ENCODE measurements at places on chromosomes 3 and 15. TPM values are rescaled to one million over a fixed set of nuclear protein-coding genes. Genes with fewer than 3 reads are reported as not detected.

SNRPA1 gene
- 25.0 TPM for total RNA-seq

DNA sequence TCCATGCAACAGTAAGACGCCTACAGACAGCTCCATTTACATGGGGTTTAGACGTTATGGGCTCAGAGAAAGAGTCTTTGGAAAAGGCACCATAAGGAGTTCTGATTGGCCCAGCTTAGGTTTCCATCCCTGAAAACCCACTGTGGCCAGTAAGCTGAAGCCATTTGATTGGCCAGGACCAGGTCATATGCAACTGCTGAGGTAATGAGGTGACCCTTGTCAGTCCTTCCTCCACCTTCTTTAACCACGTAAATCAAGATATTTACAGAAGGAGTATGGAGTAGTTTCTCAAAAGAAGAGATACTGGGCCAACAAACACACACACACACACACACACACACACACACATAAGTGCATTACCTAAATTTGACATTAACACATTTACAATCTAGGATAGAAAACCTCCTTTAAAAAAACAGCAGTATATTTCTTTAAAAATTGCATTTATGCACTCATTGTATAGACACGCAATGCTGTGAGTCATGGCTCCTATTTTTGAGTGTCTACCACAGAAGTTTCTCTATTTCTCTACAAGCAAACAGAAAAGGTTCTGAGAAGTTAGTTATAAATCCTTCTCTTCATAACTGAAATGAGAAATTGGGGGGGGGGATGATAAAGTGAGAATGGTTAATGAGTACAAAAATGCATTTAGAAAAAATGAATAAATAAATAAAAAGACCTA, 16.3 kb upstream of the MB21D2 start:
- DNase-seq: no peak
- no peak overlapping the region for H3K4me3 ChIP-seq
- H3K36me3 ChIP-seq: no peaks in the 10 kb centered on the region
- no peaks in the 10 kb centered on the region for H3K27me3 ChIP-seq
- H3K4me1 ChIP-seq: peaks cover under 1% of the 10 kb centered on the region

DNA sequence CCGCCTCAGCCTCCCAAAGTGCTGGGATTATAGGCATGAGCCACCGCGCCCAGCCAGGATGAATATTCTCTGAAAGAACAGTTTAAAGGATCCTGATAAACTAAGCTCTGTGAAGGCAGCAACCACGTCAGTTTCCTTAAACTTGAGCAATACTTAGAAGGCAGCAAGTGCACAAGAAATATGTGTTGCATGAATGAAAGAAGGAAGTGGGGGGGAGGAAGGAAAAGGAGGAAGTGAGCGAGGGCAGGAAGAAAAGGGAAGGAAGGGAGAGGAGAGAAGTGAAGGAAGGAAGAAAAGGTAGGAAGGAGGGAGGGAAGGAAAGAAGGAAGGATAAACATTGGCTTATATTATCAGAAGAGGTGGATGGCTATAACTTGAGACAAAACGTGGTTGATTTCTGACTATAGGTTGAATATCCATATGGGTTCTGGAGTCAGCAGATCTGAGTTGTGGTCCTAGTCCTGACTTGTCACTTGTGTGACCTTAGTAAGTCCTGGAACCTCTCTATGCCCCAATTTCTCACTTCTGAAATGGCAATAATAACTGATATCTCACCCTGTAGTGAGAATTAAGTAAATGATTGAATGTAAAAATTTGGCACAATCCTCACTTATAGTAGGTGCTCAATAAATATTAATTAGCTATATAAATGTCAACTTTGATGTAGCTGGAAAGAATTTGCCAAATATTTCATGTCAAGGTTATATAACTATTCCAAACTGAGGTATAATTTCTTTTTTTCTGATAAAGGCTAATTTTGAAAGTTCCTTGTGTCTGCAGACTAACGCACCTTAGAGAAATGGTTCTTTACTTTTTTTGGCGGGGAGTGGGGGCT, 12.0 kb upstream of the SEMA4B start:
- H3K36me3 ChIP-seq: no peaks in the 10 kb centered on the region
- H3K27me3 ChIP-seq: no peaks in the 10 kb centered on the region
- H3K27ac ChIP-seq: peak overlapping the region; percentile 71
- no peak overlapping the region for H3K4me3 ChIP-seq
- no peak for DNase-seq

DNA sequence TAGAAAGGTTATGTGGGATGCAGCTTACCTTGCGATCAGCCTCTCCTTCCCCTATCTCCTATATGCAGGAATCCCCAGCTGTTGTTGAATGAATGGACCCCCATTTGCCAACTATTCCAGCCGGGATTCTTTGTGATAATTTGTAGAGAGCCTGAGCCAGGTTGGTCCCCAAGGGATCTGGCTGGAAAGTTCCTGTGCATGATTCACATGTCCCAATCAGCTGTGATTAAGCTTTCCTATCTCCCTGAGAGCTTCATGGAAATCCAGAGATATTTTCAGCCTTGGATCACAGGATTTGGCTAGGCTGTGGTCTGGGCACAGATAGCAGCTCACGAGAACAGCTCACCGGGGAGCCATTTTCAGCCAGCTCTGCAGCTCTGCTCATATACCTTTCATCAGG, 76.7 kb downstream of the ARNT2 start:
- no peak overlapping the region for H3K27ac ChIP-seq
- no peaks in the 10 kb centered on the region for H3K36me3 ChIP-seq

DNA sequence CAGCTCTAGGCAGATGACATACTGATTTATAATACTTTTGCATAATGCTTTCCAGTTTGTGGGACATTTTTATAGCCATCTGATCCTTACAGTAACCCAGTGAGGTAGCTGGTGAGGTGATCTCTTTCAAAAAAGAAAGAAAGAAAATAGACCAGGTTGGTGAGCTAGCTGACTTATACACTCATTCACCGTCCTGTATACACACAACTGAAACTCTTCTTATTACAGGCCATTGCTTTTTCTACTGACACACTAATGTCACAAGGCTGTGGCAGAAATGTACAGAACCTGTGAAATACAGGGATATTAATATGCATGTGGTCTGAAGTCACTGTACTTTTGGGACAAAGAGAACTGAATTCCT, 150.2 kb upstream of the BHLHE40 start:
- H3K27ac ChIP-seq: no peak overlapping the region
- no peak overlapping the region for H3K4me3 ChIP-seq
- H3K36me3 ChIP-seq: no peaks in the 10 kb centered on the region
- H3K4me1 ChIP-seq: no peaks in the 10 kb centered on the region

AHSG gene
- total RNA-seq: 1,905 TPM

GRCh38 chr3:110015231-110015963, 678.1 kb upstream of the DPPA4 start:
- H3K4me1 ChIP-seq: no peaks in the 10 kb centered on the region
- no peaks in the 10 kb centered on the region for H3K36me3 ChIP-seq
- no peak for DNase-seq
- no peak overlapping the region for H3K27ac ChIP-seq

- peak; percentile 71 for DNase-seq
- no peaks in the 10 kb centered on the region for H3K36me3 ChIP-seq
- H3K4me1 ChIP-seq: peaks cover 7% of the 10 kb centered on the region
- no peak overlapping the region for H3K4me3 ChIP-seq
- no peaks in the 10 kb centered on the region for H3K27me3 ChIP-seq
These were observed 19.4 kb downstream of the TGFBR2 start for GRCh38 chr3:30625541-30626438.

C3orf22 gene
- total RNA-seq: not detected

HCLS1 gene
- total RNA-seq: 16.2 TPM

- no peaks in the 10 kb centered on the region for H3K27me3 ChIP-seq
- H3K36me3 ChIP-seq: no peaks in the 10 kb centered on the region
- no peaks in the 10 kb centered on the region for H3K4me1 ChIP-seq
- H3K27ac ChIP-seq: no peak overlapping the region
- no peak for DNase-seq
These were observed 140.7 kb downstream of the FBLN2 start for GRCh38 chr3:13689373-13690260.

DNA sequence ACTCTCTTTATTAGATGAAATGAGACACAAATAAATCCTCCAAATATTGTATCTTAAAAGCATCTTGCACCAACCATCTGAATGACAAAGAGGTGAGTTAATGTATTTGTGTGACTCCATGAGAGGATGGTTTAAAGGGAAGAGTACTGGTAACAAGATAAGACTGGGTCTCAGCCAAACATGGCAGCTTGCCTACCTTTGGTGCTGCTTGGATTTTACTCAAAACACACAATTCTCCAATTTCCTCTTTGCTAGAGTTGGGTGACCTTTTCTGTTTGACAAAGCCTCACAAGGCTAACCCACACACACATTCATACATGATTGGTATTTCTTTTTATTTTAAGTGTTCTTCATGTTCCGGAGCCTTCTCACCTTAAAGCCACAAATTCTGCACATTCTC, 506.4 kb downstream of the FGF12 start:
- H3K27me3 ChIP-seq: no peaks in the 10 kb centered on the region
- DNase-seq: peak; percentile 65
- peaks cover 3% of the 10 kb centered on the region for H3K4me1 ChIP-seq
- no peaks in the 10 kb centered on the region for H3K36me3 ChIP-seq
- H3K27ac ChIP-seq: no peak overlapping the region
- H3K4me3 ChIP-seq: no peak overlapping the region

PLCB2 gene
- total RNA-seq: 5.3 TPM

PSTPIP1 gene
- total RNA-seq: 1.7 TPM

GOLGA8M gene
- 3.6 TPM for total RNA-seq

DNA sequence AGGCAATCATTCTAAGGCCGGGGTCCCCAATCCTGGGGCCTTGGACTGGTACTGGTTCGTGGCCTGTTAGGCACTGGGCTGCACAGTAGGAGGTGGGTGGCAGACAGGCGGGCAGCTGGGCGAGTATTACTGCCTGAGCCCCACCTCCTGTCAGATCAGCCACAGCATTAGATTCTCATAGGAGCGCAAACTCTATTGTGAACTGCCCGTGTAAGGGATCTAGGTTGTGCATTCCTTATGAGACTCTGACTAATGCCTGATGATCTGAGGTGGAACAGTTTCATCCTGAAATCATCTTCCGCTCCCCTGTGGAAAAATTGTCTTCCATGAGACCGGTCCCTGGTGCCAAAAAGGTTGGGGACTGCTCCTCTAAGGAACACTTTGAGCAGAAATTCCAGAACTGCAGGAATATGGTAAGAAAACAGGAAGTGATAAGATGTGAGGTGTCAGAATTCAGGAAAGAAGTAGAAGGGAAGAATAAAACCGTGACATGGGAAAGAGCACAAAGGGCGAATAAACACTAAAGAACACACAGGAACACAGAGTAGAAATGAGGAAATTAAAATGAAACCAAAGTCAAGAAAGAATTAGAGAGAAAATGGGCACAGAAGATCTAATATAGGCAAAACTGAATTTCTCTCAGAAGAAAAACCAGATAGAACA, 57.6 kb downstream of the PDCD6IP start:
- H3K4me3 ChIP-seq: no peak overlapping the region
- peaks cover 29% of the 10 kb centered on the region for H3K36me3 ChIP-seq
- no peak for DNase-seq
- H3K27ac ChIP-seq: peak overlapping the region; percentile 35
- no peaks in the 10 kb centered on the region for H3K27me3 ChIP-seq
- H3K4me1 ChIP-seq: no peaks in the 10 kb centered on the region

- H3K36me3 ChIP-seq: no peaks in the 10 kb centered on the region
- no peak for DNase-seq
- no peak overlapping the region for H3K27ac ChIP-seq
These were observed 33.5 kb upstream of the USP8 start for GRCh38 chr15:50390554-50391264.

- H3K27me3 ChIP-seq: no peaks in the 10 kb centered on the region
- no peak for DNase-seq
- no peaks in the 10 kb centered on the region for H3K36me3 ChIP-seq
- no peak overlapping the region for H3K4me3 ChIP-seq
- no peaks in the 10 kb centered on the region for H3K4me1 ChIP-seq
These were observed 33.8 kb downstream of the MUC4 start for GRCh38 chr3:195777975-195778374.

XCR1 gene
- total RNA-seq: not detected

DNA sequence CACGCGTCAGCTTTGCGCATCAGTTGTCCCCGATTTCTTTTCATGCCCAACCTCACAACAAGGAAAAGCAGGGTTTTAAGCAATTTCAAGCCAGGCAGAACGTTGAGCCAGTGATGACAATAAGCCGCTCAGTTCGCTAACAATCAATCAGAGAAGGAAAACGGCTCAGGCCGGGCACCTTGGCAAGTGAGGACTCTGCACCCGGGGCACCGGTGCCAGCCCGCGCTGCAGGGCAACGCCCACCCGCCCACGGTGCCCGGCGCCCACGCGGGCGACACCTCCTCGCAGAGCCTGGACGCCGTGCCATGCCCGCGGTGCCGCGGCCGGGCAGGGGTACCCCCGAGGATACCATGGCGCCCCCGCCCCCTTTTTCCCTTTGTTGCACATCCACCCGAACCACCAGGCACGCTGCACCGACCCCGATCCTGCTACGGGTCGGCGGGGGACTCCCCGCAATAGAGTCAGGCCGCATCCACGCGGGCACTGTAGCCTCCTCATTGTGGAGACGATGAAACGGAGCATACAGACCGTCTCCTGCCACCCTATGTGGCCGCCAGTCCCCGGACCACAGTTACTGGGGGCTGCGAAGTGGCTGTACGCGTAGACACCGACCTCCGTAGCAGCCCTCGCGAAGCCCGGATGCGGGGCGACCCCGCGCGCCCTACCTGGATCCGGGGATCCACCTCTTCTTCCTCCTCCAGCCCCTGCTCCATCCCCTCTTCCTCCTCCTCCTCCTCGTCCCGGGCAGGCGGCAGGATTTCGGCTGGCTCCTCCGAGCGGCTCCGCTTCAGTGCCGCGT, 581 bp downstream of the SH3BP5 start:
- peak; percentile 73 for DNase-seq
- H3K27ac ChIP-seq: peak overlapping the region; percentile 82
- peaks cover 25% of the 10 kb centered on the region for H3K4me1 ChIP-seq
- no peaks in the 10 kb centered on the region for H3K36me3 ChIP-seq

DNA sequence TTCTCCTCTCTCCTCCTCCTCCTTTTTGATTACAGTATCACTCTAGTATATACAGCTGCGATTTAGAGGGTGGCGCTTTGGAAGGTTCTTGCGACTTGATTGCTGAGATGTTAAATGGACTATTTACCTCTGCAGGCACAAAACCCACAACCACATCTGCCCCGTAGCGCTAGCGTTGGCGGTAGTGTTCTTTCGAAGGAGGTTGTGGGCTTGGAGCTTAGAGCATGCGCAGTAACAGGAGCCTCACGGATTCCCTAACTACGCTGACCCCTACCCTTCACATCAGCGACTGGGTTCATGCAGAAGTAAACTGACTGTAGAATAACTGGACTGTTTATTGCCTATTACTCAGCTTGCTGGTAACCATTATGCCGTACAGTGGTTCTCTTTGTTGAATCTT, 58.0 kb downstream of the CGGBP1 start:
- no peak for DNase-seq
- H3K27ac ChIP-seq: no peak overlapping the region
- no peaks in the 10 kb centered on the region for H3K4me1 ChIP-seq
- H3K27me3 ChIP-seq: no peaks in the 10 kb centered on the region
- H3K4me3 ChIP-seq: no peak overlapping the region

- no peaks in the 10 kb centered on the region for H3K36me3 ChIP-seq
- no peaks in the 10 kb centered on the region for H3K27me3 ChIP-seq
- peak overlapping the region; percentile 61 for H3K4me3 ChIP-seq
- H3K27ac ChIP-seq: peak overlapping the region; percentile 70
- peaks cover 9% of the 10 kb centered on the region for H3K4me1 ChIP-seq
These were observed 380 bp upstream of the ALS2CL start for GRCh38 chr3:46693892-46694226.

GRCh38 chr15:50116477-50116876, 2.6 kb downstream of the ATP8B4 start:
- H3K4me3 ChIP-seq: no peak overlapping the region
- no peaks in the 10 kb centered on the region for H3K4me1 ChIP-seq
- no peaks in the 10 kb centered on the region for H3K27me3 ChIP-seq
- no peak for DNase-seq
- no peaks in the 10 kb centered on the region for H3K36me3 ChIP-seq

Measured in right lobe of liver (tissue), 6 donors.